ENCODE measurements at places on chromosomes 16 and 17.
A peak's percentile ranks its signal among the peaks of the same experiment; 100 is the strongest.

DNA sequence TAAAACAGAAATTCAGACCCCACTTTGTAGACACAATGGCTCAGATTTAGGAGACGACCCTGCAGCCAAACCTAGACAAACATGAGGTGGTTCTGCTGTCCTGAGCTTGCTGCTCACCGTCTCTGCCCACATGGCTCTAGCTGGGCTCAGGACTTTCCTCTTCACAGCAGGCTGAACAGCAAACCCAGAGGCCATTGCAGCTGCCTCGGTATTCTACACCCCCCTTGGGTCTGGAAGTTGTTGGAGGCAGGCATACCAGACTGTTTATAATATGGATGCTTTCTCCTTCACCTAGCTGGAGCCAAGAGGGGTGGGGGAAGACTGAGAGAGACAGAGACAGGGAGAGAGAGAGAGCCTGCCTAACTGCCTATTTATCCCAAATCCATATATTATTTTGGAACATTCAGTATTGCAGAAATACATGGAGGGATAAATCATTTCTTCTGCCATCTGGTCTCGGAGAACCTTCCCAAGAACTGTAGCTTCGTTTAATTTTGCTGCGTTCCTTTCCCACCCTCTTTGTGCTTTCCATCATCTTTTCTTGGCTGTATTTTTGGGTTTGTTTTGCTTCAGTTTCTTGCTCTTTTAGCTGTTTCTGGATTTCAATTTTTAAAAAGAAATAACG, 628.2 kb upstream of the RBFOX1 start:
- no peak for DNase-seq

- DNase-seq, result no peak
These were observed 467.2 kb downstream of the CDH8 start for GRCh38 chr16:61569028-61569427.

- DNase-seq, result no peak
These were observed 46.1 kb upstream of the MYOCD start for GRCh38 chr17:12619459-12620199.

GRCh38 chr17:36469733-36470132, 16.7 kb upstream of the ZNHIT3 start:
- DNase-seq, result no peak

- DNase-seq, result no peak
These were observed 256.6 kb downstream of the CPPED1 start for GRCh38 chr16:12546918-12547607.

DNA sequence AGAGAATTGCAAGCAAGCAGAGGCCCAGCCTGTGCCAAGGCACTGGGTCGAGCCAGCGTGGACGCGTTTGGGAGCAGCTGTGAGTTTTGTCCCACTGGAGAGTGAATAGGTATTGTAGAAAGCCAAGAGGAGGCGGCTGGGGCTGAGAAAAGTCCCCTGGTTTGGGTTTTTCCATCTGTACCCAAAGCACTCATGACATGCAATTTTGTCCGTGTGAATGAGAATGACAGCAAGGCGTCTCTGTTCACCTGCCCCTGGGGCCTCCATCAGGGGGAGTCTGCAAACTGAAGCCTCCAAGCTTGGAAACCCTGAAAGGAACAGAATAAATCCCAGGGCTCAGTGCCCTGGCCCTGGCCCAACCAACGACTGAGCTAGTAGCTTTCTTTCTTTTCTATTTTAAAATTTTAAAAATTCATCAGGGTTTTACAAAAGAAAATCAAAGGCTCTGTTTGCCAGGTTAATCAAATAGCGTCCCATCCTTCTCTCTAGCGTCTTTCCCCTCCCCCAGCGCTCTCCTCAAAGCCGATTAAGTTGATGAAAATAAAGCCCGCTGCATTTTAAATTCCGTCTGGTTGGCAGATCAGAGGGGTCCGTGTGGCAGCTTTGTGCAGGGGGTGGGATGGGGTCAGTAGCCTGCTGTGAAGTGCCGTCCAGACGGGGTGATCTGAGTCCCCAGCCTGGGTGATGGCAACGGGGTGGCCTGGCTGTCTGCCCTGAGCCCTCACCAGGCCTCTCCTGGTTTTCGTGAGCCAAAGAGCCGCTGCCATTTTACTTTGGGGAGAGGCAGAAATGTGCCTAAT, 171.0 kb downstream of the KATNIP start:
- DNase-seq, result no peak

DNA sequence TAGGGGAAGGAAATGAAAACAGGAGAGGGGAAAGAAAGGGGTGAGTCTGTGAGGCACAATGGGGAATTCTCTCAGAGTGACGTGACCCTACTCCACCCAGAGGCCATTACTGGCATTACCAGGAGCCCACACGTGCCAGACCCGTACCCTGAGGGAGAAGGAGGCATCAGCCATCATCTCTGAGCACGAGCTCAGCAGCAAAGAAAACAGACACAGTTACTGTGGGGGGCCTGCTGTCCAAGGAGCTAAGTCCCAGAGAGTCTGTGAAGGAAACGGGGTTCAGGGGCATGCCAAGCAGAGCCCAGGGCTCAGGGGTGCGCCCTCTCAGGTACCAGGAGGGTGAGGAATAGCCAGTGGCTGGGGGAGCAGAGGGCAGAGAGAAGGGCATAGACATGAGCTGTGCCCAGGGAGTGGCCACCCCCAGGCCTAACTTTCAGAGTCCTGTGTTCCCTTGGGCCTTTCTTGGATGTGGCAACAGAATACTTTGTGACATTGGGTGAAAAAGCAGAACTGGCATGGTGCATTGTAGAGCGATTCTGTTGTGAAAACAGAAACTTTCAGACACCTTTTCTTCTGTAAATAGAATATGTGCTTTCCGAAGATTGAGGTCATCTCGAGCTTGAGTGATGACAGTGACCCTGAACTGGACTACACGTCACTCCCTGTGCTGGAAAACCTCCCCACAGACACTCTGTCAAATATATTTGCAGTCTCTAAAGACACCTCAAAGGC, 11.3 kb downstream of the TAF1C start:
- DNase-seq, result peak; percentile 39

- no peak for DNase-seq
These were observed 272.8 kb downstream of the WWOX start for GRCh38 chr16:78372277-78372676.

DNA sequence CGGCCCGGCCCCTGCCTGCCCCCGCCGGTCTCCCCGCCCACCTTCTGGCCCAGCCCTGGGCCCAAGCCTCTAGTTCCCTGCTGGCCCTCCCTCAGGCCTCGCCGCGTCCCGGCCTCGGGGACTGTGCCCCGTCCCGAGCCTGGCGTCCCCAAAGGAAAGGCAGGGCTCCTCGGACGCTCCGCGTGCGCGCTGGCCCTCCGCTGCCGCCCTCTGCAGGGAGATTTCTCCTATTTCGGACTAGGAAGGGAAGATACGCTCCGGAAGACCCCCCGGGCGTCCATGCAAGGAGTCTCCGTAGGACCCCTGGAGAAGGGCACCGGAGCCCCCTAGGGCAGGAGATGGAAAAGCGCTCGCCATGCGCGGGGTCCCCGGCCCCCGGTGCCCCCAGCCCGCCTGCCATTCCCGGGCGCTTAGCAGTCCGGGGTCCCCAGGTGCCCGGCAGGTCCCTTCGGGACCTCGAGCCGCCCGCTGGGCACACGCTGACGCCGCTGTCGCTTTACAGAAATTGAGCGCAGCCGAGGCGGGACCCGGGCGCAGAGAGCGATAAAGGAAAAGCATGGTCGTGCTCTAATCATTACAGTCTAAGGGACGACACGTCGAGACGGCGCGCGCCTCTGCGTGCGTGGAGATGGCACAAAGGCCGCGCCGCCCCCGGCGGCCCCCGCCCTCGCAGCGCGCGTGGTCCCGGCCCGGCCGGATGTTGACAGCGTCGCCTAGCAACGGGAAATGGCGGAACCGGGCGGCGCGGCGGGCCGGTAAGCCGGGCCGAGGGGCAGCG, at the start of gene CCDC40:
TSS of gene CCDC40 (plus strand) at position 706 of the 778 bp plus-strand sequence. CDS start at position 727, 21 bp downstream.
- DNase-seq, result peak; percentile 78

GRCh38 chr17:28738680-28739384, 5.0 kb upstream of the TRAF4 start:
- DNase-seq, result peak; percentile 77

DNA sequence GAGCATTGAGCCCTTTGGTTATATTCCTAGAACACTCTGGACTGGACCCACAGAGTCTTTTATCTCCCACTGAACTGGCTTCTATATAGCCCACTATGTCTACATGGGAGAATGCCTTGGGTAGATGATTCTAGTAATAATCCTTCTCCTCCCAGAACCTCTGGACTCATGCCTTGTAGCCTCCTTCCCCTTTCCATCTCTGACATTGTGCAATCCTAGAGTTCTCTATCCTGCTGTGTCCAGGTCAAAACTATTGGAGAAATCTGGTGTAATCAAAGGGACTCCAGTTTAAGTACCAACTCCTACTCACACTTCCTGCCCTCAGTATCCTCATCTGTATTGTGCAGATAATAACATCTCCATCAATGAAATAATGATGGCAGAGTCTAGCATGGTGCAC, 9.1 kb downstream of the RCVRN start:
- no peak for DNase-seq

DNA sequence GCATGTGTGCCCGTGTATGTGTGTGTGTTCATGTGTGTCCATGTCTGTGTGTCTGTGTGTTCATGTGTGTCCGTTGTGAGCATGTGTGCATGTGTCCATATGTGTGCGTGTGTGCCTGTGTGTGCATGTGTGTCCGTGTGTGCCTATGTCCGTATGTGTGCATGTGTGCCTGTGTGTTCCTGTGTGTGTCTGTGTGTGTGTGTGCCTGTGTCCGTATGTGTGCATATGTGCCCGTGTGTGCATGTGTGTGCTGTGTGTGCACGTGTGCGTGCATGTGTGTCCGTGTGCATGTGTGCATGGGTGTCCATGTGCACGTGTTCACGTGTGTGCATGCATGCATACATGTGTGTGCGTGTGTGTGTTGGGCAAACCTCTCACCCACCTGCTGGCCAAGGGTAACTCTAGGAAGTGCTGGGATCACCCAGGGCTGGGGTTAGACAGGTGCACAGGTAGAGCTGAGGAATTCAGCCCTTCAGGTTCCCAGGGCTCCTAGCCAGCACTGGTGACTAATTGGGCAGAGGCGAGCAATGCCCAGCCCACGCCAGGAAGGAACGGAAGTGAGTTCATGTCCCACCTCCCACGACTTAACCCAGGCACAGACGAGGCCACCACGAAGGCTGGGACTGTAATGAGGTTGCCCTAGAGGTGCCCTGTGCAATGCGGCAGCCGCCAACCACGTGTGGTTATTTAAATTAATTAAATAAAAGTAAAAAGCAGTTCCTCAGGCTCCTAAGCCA, 8.2 kb upstream of the CSNK1D start:
- DNase-seq, result peak; percentile 65

- DNase-seq, result no peak
These were observed 50.6 kb downstream of the GTF3C1 start for GRCh38 chr16:27498916-27499658.

DNA sequence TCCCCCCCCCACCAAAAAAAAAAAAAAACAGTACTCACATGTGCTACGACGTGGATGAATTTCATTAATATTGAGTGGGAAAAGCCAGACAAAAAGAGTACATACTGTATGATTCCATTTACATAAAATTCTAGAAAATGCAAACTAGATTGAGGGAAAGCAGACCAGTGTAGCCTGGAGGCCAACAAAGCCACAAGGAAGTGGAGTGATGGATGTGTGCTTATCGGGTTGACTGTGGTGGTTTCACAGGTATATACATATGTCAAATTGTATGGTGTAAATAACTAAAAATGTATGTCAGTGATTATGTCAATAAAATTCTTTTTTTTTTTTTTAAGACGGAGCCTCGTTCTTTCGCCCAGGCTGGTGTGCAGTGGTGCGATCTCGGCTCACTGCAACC, 1.9 kb upstream of the PLD6 start:
- no peak for DNase-seq

DNA sequence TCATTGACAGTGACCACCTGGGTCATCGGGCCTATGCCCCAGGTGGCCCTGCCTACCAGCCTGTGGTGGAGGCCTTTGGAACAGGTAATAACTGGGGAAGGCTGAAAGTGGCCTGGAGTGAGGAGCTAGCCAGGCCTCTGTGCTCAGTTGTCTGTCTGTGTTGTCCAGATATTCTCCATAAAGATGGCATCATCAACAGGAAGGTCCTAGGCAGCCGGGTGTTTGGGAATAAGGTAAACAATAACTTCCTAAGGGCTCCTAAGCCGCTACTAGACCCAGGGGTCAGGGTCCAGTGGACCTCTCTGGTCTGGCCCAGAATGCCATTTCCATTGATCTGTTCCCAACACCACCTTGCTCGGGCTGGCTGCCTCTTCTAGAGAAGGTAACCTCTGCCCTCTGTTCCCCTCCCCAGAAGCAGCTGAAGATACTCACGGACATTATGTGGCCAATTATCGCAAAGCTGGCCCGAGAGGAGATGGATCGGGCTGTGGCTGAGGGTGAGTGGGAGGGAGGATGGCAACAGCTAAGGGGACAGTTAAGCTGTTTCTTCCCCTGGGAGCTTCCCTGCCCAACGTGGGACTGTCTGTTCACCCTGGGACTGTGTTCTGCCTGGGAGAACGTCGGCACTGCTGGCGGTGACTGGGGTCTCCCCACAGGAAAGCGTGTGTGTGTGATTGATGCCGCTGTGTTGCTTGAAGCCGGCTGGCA, 1.9 kb upstream of the MLX start:
- no peak for DNase-seq

DNA sequence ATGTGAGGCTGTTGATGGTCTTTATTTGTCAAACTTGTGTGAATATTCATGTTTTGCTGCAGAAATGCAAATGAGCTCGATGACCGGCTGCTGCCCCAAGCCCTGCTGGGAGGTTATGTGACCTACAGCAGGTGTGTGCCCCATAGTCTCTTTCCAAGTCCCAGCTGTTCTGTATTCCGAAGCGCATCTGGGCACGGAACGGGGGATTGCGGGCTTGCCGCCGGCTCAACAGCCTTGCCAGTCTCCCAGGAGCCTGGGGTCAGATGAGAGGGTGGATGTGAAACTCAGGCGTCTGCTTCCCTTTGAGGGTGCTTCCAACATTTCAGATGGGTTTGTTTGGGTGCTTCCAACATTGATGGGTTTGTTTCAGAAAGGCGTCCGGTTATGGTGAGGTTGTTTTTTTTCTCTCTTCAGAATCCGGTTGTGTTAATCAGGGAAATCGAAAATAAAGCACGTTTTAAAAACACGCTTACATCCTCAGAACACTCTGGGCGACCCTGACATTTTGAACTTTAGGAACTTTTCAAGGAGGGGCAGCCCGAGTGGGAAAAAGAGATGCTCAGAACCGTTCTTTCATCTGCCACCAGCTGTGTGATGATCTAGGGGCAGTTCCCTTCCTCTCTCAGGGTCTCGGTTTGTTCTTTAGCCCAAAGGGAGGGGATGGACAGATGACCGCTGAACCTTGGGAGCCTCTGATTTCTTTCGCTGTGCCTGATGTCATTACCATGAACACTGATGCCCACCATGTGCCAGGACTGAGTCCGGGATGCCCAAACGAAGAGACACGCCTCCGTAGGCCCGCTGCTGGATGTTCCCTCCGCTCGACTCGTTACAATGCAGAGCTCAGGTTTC, 47.8 kb upstream of the AMZ2 start:
- no peak for DNase-seq

GRCh38 chr17:82880620-82881323, 41.0 kb upstream of the ZNF750 start:
- DNase-seq, result no peak

All from stimulated activated CD8-positive, alpha-beta memory T cell treated with anti-CD3 and anti-CD28 coated beads, Interleukin-7, amount 100 ng/mL, for 4 hours (primary cell).